A549 treated with CORT108297 at 1 μM for 4 hours (cell line): ENCODE measurements at places on chromosomes 11 and 22. TPM values are rescaled to one million over a fixed set of nuclear protein-coding genes. Genes with fewer than 3 reads are reported as not detected.

Gene ANO1
- 1.2 to 2.0 TPM (median 1.4 TPM) in 5 replicates for total RNA-seq

Gene OR51A7
- not detected in 5 replicates for total RNA-seq

Gene APOA1
- total RNA-seq, result 0.13 to 0.20 TPM (median 0.16 TPM) in 5 replicates

Gene TBX1
- total RNA-seq, result 3.0 to 5.2 TPM (median 5.0 TPM) in 5 replicates

Gene ZBTB16
- total RNA-seq, result 0.06 to 0.07 TPM (median 0.06 TPM) in 4 of 5 replicates, not detected in the other

Gene ARHGAP20
- total RNA-seq, result 0.02 TPM in 2 of 5 replicates, not detected in the others

Gene NOX4
- total RNA-seq, result not detected in 5 replicates

Gene PHLDA2
- 97.7 to 149 TPM (median 122 TPM) in 5 replicates for total RNA-seq

Gene SMC1B
- total RNA-seq, result 0.02 to 0.03 TPM (median 0.03 TPM) in 3 of 5 replicates, not detected in the others

Gene CBLIF
- total RNA-seq, result not detected in 5 replicates

Gene OR5L2
- not detected in 5 replicates for total RNA-seq

Gene GRIA4
- not detected in 5 replicates for total RNA-seq

Gene STX5
- 19.9 to 27.8 TPM (median 25.5 TPM) in 5 replicates for total RNA-seq

Gene DGAT2
- 1.5 to 3.1 TPM (median 2.0 TPM) in 5 replicates for total RNA-seq

Gene SLC43A3
- total RNA-seq, result 0.36 to 0.72 TPM (median 0.46 TPM) in 5 replicates

Gene CARD16
- 0.23 to 0.37 TPM in 2 of 5 replicates, not detected in the others for total RNA-seq

Gene RIMBP3B
- 0.29 to 0.62 TPM (median 0.51 TPM) in 5 replicates for total RNA-seq

Gene GAL
- 10.1 to 25.6 TPM (median 18.0 TPM) in 5 replicates for total RNA-seq

Gene SYT12
- 11.2 to 18.6 TPM (median 16.8 TPM) in 5 replicates for total RNA-seq

Gene THY1
- 11.6 to 15.3 TPM (median 13.7 TPM) in 5 replicates for total RNA-seq

Gene RBMXL2
- total RNA-seq, result not detected in 5 replicates

Gene SHANK2
- total RNA-seq, result 6.5 to 8.8 TPM (median 7.7 TPM) in 5 replicates

Gene BRSK2
- total RNA-seq, result 5.4 to 8.3 TPM (median 6.9 TPM) in 5 replicates

Gene NAT10
- total RNA-seq, result 49.1 to 53.7 TPM (median 51.4 TPM) in 5 replicates

Gene SEPTIN5
- total RNA-seq, result 7.7 to 10.7 TPM (median 10.2 TPM) in 5 replicates

Gene VPREB1
- not detected in 5 replicates for total RNA-seq

Gene P2RX6
- total RNA-seq, result 0.35 to 1.1 TPM (median 0.70 TPM) in 5 replicates

Gene CATSPERZ
- total RNA-seq, result 2.2 to 3.2 TPM (median 2.7 TPM) in 5 replicates

Gene CCDC116
- total RNA-seq, result 0.05 to 0.06 TPM (median 0.06 TPM) in 3 of 5 replicates, not detected in the others

Gene ACRV1
- total RNA-seq, result not detected in 5 replicates

Gene KCNJ5
- total RNA-seq, result 0.01 to 0.03 TPM (median 0.02 TPM) in 5 replicates

Gene LINC01488
- 0.03 to 0.05 TPM (median 0.05 TPM) in 3 of 5 replicates, not detected in the others for total RNA-seq

Gene UBQLN3
- not detected in 5 replicates for total RNA-seq

Gene ROBO4
- 0.05 TPM in 1 of 5 replicates, not detected in the others for total RNA-seq
